Fibroblast of skin of back (primary cell): ENCODE measurements at places on chromosomes 3 and 15.

DNA sequence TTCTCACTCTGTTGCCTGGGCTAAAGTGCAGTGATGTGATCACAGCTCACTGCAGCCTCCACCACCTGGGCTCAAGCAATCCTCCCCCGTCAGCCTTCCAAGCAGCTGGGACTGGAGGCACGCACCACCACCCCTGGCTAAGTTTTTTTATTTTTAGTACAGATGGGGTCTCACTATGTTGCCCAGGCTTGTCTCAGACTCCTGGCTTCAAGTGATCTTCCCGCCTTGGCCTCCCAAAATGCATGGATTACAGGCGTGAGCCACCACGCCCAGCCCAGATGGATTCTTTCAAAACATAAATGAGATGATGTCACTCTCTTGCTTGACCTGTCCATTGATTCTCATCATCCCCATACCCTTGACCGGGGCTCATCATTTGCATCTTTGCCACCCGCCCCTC lies 72.6 kb upstream of the SLC6A6 start:
- no peak for DNase-seq

DNA sequence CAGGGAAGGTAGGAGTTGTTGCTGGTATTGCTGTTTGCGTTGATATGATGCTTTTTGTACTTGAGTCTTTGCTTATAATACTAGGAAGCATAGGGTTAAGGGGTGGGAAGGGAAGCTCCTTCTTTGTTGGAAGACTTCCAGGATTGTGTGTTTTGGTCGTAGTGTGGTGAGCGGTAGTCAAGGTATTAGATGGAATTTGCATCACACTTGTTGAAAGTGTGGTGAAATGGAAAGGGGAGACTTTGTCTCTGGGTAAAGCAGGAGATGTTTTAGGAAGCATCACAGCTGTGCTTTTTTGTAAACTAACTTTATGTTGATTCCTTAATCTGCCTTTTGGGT lies 14.9 kb downstream of the IGSF10 start:
- DNase-seq, result no peak

- peak; percentile 76 for DNase-seq
Observed at GRCh38 chr15:34271493-34271892, 46.7 kb downstream of the EMC4 start.

DNA sequence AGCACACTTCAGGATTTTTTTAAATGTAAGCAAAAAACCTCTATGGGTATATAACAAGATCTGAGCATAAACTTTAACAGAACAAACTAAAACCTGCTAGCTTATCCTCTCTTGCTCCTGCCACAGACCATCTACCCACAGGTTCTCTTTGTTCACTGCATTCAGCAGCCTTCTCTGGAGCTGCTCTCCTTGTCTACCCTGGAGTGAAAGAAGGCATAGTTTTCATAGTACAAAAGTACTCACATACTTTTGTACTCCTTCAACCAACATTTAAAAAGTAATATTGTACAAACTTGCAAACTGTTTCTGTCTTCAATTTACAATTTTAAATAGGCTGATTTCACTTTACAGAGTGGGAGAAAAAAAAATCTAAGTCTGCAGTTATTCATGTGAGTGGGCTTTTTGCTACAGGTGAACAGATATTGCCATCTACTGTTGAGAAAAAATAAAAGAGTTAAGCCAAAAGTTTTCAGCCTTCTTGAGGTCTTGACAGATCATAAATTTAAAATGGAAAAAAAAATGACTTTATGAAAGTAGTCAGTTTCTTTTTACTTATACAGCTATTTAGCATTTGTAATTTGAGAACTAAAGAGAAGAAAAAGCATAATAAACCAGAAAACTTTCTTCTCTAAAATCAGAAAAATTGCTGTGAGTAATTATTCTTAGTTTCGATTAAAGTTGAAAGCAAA lies 20.4 kb downstream of the TERC start:
- DNase-seq, result peak; percentile 3

DNA sequence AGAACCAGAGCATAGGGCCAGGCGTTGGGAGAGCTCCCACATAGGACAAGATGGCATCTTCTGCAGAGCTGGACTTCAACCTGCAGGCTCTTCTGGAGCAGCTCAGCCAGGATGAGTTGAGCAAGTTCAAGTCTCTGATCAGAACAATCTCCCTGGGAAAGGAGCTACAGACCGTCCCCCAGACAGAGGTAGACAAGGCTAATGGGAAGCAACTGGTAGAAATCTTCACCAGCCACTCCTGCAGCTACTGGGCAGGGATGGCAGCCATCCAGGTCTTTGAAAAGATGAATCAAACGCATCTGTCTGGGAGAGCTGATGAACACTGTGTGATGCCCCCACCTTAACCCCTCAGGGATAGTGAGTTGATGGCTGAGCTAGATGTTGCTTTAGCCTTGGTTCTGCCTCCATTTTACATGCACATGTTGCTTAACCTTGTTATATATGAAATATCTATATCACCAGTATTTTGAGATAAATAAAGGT lies at the start of gene PYDC2:
Gene PYDC2 (plus strand): TSS at position 51 of the 483 bp plus-strand sequence. CDS start 0 bp downstream, at position 51.
- DNase-seq, result no peak

- DNase-seq, result no peak
Observed at GRCh38 chr3:46252980-46253379, 10.7 kb downstream of the CCR3 start.

DNA sequence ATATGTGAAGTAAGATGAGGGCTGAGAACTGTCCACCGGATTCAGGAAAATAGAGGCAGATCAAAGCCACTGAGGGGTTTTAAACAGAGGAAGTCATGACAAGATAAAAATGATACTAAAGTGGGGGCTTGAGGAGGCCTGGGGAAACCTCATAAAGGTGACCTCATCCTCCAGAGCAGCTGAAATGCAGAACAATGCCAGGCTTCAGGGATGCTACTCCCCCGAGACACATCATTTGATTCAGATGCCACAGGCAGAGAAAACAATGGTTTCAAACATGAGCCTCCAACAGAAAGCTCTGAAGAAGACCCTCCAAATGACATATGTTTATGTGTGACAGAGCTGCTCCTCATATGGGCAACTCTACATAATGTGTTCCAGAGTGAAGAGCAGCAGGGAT lies 6.4 kb downstream of the CFAP20DC start:
- no peak for DNase-seq

- DNase-seq, result no peak
Observed at GRCh38 chr3:43369404-43370292, 83.3 kb downstream of the SNRK start.

DNA sequence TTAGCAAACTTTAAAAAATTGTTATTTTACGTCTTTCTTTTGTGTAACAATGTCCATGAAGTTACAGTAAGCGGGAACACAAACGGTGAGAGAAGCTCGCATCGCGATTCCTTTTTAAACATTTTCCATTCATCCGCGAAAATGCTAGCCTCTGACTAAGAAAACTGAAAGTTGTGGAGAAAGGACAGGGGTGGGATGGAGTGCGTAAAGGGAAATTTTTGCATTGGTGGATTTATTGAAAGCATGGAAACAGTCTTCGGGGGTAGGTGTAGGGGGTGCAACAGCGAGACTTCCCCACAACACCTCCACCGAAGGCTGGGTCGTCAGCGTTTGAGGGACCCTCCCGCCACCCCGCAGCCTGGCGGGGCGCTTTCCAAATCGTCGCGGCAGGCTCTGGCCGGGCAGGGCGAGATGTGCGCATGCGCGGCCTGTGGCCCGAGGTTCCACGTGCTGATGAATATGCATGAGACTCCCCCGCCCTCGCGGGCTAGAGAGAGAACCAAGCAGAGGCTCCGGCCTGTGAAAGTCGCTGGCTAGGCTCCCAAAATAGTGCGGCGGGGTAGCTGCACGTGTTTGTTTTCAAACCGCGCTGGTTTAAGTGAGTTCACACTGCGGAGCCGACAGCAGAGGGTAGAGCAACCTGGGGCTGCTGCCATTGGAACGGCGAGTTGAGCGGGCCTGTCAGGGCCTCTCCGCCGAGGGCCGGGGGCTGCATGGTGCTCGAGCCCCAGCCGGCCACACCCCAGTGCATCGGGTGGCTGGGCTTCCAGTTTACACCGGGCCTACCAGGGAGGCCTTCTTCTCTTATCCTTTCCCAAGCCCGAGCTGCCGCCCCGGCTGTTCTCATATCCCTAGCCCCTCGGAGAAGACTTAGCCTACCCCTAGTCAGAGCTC lies 9.9 kb downstream of the ZIC1 start:
- DNase-seq, result peak; percentile 98

- no peak for DNase-seq
Observed at GRCh38 chr3:126547721-126548120, 11.0 kb downstream of the C3orf22 start.

DNA sequence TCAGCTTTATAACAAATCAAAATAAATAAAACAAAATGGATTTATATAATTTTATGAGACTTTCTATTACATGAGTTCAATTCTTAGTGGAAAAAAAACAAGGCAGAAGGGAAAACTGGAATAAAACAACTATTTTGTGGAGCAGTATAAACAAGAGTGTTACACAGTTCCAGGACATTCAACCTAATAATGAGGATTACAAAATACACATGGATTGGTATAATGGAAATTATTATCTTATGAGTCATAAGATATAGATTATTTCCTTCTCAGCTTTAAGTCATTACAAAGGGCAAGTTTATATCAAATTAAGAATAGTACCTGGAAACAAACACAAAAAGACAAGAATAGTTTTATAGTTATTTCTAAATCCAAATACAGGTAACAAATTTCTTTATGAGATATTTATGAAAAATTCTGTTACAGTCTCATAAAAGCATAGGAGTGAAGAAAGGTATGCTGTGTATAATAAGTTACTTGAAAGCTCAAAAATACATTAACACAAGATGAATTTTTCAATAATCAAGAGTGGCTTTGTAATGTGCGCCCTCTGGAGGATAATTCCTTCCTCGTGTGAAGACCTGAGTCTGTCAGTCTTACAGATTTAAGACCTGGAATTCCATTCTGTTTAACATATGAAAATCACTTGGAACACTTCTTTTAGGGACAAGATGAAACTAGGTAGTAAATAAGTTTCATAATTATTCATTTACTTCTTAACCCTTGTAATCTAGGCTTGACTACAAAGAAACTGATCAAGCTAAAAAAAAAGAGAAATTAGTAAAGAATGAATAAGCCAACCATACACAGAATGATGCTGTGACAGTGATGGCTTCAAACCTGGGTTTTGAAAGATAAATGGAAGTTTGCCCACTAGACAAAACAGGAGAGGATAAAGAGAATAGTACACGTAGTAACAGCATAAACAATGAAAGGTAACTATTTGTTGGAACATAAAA lies 9.5 kb downstream of the COPS2 start:
- peak; percentile 67 for DNase-seq

DNA sequence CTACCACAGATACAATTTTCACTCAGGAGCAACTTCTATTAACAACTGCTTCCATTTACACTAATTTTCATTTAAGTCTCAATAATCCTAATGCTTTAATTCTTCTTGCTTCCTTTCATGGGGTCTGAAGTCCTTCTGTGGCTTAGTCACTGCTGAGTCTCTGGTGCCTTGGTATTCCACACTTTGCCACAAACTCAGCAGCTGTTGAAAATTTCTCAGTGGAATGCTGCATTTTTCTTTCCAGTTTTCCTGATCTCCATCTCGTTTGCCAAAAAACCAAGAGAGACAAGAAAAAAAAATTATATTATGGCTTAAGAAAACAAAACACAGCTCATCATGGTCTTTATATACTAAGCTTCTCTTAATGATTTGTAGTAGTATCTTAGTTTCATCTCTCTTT lies 269.2 kb upstream of the AZI2 start:
- no peak for DNase-seq

GRCh38 chr3:46110701-46111493 lies 83.6 kb upstream of the XCR1 start:
- peak; percentile 40 for DNase-seq

GRCh38 chr3:52277972-52278509 lies 408 bp downstream of the WDR82 start:
- DNase-seq, result peak; percentile 53

DNA sequence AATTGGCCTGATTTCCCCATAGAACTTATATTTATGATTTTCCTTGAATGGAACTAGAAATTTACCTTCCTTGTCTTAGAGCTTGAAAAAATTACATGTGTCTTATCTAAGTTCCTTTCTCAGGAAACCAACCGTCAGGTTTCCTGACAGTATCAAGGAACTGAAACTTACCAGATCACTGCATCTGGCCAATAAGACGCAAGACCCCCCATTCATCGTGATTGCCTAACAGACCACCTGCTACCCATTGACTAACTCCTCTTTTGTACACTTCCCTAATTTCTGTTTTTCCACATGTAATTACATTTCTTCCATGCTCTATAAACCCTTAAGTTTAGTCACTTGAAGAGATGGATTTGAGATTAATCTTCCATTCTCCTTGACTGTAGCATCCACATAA lies 517.2 kb upstream of the CBLB start:
- no peak for DNase-seq

DNA sequence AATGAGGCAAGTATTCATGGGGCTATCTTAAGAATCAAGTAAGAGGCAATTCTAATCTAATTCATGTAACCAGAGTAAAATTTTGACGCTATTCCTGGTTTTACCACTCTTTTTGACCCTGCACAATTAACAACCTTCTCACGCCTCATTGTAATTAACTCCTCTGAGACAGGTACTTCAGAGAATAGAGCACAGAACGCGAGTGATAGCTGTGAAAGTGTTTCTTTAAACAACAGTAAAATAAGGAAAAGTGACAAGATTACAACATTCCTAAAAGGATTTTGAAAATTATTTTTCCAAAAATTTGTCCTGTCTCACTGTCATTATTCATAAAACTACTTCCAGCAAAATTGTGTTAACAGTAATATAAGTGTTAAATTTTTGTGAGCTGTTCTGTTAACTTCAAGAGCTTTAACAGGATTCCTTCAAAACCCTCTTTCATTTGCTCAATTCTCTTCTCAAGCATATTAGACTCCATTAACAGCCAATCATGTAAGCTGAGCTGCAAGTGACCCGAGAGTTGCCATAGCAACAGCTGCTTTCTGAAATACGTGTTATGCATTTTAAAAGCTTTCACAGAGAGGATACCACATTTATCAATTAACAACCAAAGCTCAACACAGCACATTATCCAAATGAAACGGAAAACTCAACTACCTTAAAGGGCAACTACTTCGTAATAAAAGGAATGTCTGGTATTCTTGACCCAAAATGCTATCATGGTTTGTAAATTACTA lies 93.1 kb downstream of the STAG1 start:
- DNase-seq, result peak; percentile 51

DNA sequence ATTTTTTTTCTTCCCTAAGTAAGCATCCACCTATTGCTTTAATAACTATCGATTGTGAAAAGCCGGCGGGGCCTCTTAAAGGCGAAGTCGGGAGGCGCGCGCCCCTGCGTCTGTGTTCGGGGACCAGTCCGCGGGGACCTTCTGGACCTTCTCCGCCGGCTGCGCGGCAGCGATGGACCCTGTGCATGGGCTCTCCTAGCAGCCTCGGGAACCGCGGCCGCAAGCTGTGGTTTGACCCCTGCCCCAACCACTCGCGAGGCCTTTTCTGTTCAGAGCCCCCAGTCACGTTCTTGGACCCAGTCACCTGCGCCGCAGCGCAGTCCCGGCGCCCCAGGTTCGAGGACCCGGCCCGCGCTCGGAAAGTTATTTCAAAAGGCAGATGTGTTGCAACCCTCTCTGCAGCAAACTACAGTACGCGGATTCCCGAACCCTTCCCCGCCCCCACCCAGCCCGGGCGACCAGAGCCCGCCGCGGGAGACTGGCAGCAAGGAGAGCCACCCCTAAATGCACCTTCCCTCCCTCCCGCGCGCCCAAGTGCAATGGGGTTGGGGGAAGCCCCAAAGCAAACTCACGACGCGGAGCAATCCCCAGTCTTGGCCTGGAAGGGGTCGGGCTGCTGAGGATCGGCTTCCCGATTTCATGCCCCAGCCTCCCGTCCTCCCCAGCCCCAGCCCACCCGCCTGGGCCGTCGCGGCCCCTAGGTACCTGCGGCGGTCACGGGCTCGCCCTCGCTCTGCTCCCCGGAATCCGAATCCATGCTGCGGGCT lies 684 bp downstream of the TNFAIP8L3 start:
- no peak for DNase-seq
